ENCODE measurements at places on chromosomes 7 and 10.

DNA sequence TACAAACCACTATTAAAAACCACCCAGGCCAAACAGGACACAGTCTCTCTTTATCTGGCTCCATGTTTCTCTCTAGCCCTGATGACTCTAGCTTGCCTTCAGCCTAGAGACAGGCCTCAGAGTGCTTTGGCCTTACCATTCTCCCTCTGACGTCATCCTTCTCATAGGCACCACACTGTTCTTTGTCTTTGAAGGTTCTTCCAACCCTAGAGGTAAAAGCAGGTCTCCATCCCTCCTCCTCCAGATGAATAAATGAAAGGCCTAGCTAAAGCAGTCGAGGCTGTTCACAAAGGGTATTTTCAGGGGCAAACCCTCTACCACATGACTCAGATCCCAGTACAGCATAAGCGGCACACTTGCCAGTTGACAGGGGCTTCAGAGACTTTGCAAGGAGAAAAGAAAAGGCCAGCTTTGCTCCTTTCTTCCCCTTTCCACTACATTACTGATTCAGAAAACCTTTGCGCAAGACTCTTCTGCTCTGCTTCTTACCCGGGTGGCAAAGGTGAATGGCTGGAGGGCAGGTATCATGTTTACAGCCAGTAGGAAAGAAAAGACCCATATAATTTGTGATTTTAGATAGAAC lies 14.8 kb downstream of the NFE2L3 start:
- DNase-seq = no peak

- DNase-seq = no peak
Measured at GRCh38 chr7:30433506-30433905, 45.1 kb downstream of the NOD1 start.

DNA sequence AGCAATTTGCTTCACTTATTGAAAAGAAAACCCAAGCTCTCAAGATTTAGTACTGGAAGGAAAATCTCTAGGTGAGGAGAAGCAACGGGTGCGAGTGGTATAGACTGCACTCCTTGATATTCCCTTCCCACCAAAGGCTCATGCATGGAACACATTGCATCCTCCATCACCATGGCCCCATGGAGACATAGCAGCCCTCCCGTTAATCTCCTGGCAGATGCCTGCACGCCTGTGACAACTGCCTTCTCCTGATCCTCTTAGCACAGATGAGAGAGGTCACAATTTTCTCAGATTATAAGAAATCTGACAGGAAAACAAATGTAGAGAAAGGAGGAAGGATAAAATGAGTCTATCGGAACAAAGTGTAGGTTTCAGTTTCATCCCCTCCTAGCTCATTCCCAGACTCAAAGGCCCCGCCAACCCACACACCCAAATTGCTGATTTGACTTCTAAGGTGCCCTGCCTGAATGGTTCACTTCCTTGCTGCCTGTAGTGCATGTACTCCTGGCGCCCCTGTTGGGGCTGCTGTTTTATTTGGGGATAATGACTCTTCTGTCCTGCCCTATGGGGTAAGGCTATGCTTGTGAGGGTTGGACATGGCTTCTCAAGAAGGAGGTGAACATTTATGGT lies 50.0 kb downstream of the PLXNA4 start:
- DNase-seq = no peak

GRCh38 chr7:104363355-104363754 lies 35.0 kb downstream of the LHFPL3 start:
- DNase-seq = no peak

DNA sequence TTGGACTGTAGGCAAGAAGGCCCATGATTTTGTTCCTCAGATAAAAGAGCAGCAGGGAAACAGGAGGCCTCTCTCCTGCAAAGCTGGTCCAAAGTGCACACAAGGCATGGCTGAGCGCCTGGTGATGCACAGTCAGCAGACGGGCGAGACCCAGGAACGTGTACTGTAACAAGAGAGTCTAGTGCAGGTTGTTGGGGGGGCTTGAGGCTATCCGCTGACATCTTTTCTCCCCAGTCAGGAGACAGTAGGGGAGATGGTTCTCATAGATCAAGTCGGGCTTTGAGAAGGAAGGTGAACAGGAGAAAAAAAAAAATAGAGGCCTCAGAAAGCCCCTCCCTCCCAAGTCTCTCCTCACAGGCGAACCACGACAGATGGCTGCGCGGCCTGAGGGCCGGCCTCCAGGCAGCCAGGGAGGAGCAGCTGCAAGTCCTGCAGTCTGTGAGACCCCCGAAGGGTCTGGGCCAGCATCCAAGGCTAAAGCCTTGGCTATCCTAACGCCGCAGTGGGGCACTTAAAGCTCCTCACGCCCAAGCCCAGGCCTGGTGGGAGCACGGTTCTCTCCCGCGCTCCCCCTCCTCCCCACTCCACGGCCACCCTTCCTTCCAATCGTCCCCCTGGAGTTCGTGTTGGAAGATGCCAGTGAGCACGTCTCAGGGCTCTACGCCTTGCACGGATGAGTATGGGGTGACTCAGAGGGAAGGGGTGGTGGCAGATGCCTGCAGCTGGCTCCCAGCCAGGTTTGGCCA lies 68.3 kb downstream of the PRKAG2 start:
- DNase-seq = no peak

GRCh38 chr10:62433181-62433692 lies 59.1 kb downstream of the ZNF365 start:
- peak; percentile 50 for DNase-seq

DNA sequence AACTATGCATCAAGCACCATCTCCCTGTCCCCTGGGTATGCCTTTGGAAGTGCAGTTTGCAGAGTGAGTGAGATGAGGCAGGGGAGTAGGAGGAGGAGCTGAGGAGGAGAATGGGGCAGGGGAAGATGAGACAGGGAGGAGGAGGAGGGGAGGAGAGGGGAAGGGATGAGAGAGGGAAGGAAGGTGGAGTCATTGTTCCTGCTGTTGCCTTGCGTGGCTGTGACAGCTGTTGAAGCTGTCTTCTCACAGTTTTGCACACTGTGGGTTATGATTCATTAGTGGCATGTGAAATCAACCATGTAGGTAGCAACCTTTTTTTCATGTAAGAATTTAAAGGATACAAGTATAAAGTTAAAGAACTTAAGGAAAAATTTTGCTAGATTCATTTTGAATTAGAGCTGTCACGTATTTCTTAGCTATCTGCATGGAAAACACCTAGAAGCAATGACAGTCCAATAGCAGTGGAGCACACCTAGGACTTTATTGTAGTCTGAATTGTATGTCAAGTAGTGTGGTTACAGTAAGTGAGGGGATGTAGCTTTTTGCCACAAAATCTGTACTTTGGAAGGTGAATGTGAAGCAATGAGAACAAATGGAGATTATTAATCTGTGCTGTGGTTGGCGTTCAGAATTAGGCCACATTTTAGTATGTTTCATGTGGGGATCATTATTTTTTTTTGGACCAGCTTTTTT lies 21.7 kb downstream of the CCM2 start:
- no peak for DNase-seq

- DNase-seq = no peak
Measured at GRCh38 chr7:117076426-117076943, 123.2 kb downstream of the ST7 start.

DNA sequence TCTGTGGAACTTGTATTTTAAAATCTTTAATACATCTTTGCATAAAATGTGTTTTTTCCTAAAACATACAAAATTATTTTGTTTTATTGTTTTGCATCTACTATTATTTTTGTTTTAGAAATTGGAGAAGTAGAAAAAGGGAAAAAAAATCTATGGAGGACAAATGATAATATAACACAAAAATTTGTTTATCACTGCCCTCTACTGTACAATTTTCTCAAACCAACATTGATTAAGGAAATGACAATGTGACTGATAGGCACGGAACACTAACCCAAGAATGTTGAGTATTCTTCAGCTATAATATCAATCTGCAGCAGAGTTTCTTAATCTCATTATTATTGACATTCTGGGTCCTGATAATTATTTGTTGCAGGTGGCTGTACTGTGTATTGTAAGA lies 9.5 kb upstream of the ING3 start:
- no peak for DNase-seq

GRCh38 chr10:35356725-35357092 lies 20.4 kb downstream of the CCNY start:
- no peak for DNase-seq

DNA sequence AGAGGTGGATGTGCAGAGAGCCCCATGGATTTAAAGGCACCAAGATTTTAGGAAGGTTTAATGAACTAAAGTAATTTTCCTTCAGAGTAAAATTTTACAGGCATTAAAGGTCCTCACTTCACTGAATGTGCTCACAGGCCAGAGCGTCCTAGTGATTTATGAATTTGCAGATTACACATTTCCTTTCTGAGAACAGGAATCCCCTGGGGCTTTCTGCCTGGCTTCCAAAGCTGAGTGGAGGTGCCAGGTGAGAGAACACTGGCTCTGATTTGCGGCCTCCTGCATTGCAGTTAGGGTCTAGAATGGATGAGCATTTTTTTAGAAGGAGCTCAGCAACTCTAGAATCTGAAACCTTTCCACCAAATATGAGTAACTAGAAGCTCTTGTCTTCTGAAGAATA lies 194.3 kb downstream of the SORCS3 start:
- DNase-seq = no peak

GRCh38 chr7:88281749-88282148 lies 24.9 kb downstream of the STEAP4 start:
- no peak for DNase-seq

DNA sequence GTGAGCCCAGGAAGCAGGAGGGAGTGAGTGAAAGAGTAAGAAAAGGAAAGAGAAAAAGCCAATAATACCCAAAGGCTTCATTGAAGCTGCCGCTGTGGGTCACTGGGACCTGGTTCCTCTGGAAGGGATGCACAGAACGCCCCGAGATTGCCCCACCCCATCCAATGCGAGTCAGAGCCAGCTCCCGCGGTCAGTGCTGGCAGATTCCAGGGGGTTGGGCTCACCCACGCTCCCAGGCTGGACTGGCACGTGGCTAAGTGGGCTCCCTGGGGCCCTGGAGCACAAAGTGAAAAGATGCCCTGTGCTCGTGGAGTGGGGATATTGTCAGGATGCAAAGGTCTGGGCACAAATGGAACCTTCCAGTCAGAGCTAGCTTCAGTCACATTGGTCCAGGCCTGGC lies 117.0 kb downstream of the OAT start:
- DNase-seq = no peak

DNA sequence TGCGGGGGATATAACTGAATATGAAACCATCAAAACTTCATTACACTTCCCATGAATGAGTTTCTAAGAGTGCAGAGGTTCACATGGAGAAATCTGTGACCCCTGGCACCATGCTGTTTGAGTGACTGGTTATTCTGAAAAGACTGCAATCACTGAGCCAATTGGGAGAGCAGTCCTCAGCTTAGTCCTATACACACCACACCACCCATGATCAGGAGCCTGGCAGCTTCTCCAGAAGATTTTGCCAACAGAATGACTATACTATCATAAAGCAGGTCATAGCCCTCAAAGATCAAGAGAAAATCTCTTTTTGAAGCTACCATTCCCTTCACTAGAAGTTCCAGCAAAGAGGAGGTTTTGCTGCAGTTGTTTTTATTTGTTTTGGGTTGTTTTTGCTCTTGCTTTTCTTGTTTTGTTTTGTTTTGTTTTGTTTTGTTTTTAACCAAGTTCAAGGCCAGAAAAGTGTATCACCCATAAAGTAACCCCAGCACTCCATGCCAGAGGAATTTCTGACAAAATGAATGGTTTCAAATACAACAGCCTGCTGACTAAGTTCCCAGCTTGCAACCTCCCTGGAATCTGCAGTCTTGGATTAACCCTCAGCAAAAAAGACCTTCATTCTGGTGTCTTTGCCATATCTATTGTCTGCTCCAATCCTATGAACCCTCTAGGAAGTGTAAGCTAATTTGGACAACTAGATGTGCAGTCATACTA lies 19.7 kb upstream of the HGF start:
- no peak for DNase-seq

DNA sequence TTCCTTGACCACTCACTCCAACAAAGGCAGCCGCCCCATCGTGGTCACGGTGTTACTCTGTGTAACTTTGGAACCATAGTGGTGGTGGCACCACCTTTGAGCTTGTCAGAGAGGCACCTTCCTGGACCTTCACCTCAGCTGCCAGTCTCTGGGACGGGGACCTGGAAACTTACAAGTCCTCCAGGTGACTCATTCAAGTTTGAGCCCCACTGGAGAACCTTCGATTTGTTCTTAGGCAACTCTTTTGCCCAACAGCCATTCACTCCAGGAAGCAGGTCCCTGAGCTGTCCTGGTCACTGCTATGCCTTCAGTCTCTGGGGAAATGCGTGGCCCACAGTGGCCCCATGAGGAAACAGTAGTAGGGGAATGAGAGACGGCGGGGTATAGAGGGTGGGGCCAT lies 17.2 kb downstream of the STX1A start:
- no peak for DNase-seq

DNA sequence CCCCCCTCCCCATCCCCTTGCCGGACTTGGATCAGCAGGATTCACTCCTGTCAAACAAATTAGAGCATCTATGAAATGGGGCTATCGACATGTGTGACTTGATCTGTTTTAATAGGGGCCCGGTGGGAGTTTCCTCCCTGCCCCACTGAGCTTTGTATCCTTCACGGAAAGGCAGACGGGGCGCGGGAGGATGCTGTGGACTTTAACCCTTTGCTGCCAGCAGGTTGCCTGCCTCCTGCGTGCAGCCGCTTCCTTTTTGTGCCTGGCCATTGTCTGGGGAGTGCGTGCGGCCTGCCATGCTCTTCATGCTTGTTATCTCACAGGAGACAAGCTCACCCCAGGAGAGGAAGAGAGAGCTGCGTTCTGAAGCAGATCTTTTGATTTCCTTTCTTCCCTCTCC lies 512.8 kb upstream of the GALNT17 start:
- no peak for DNase-seq
